ENCODE measurements at places on chromosomes 11 and 22.

DNA sequence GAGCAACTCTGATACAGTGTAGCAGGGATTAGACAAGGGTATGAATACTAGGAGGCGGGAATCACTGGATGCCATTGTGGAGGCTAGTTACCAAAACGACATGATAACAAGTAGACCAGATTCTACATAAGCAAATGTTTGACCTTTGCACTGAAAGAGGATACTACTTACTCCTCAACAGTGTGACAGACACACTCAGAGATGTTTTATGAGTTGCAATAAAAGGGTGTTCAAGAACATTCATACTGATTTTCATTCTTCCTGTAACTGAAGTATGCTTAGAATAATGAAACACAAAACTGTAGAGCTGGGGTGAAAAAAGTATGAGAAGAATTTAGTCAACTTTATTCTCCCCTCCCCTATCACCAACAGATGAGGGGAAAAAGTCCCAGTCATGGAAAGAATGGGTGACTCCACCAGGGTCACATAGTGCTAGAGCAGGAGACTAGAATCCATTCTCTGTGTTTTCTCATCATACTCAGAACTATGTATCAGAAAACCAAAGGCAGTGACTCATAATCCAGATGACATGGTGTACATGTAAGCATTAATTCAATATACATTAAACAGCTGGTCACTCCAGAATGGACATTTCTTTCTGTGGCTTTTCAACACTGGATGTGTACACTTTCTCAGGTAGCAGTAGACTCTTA, 32.8 kb downstream of the ARHGAP20 start:
- no peak for DNase-seq

- DNase-seq: no peak
Measured at GRCh38 chr22:26362471-26362870, 66.6 kb upstream of the ASPHD2 start.

DNA sequence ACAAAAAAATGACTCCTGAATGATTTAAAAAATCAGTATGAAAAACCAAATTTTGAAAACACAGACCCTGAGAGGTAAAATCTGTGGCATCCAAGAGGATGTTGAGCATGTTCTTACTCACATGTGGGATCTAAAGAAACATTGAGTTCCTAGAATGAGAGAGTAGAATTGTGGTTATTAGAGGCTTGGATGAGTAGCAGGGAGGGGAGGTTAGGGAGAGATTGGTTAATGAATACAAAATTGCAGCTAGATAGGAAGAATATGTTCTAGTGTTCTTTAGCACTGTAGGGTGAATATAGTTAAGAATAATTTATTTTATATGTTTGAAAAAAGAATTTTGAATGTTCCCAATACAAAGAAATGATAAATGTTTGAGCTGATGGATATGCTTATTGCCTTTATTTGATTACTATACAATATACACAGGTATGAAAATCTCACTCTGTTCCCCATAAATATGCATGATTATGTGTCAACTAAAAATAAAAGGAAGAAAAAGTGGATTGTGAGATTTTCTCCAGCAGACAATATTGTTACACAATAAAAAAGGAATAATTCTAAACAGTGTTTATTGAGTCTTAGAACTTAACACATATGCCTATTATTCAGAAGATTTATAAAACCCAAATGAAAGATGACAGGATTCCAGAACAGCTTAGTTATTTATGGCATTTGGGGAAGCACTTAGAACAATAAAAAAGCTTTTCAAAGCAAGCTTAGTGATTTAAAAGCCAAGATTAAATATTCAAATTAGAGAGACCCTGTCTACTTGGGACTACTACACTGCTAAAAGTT, 28.7 kb downstream of the MS4A2 start:
- no peak for DNase-seq

GRCh38 chr11:1530686-1531448, 41.2 kb downstream of the DUSP8 start:
- no peak for DNase-seq

DNA sequence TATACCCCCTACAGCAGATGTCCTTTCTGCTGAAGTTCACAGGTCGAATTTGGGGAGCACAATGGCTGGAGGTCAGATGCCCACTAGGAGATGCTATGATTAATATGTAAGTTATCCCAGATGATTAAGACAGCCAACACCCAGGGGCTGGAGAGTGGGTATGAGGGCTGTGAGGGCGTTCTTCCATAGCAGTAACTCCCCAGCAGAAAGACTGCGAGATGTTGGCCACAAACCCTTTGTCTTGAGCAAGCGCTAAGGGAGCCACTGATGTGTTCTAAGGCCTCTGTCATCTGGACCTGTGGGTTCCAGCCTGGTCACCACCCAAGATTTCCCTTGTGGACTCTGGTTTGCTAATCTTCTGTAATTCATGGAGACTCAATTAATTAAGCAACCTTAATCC, 77.6 kb downstream of the BMAL1 start:
- no peak for DNase-seq

DNA sequence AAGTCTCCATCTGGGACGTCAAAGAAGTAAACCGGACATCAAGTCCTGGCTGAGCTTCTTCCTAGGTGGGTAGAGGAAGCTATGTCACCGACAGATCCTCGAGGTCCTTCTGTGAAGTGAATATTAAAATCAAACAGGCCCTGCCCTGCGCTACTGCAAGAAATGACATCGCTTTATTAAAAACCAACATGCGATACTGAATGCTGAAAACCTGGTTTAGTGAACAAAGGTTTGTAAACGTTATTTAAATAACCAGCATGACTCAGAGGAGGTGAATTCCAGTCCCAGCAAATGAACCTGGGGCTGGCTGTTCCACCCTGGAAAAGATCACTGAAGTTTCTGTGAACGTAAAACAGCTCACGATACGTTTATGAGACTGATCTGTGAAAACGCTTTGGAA, 645 bp downstream of the RTCB start:
- no peak for DNase-seq

DNA sequence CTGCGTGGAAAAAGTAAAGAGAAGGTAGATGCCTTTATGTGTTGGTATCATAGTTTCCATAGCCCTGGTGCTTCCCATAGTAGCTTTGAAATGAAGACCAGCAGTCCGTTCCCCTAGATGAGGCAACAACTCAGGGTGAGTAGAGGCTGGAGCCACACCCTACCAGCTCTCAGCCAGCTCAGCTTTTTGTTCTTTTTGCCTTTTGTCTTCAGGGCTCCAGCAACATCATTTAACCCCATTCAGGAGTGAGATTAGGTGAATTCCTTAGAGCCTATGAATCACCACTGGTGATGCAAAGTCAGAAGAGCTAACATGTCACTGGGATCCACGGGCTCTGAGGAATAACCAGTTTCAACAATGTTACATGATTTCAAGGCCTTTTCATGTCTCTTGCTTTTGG, 14.0 kb upstream of the SESN3 start:
- DNase-seq: no peak

GRCh38 chr11:19241260-19242178, 774 bp upstream of the E2F8 start:
- no peak for DNase-seq

GRCh38 chr22:28898233-28898629, 14.9 kb downstream of the ZNRF3 start:
- DNase-seq: no peak

- no peak for DNase-seq
Measured at GRCh38 chr11:66314561-66315497, 2.0 kb downstream of the CD248 start.

DNA sequence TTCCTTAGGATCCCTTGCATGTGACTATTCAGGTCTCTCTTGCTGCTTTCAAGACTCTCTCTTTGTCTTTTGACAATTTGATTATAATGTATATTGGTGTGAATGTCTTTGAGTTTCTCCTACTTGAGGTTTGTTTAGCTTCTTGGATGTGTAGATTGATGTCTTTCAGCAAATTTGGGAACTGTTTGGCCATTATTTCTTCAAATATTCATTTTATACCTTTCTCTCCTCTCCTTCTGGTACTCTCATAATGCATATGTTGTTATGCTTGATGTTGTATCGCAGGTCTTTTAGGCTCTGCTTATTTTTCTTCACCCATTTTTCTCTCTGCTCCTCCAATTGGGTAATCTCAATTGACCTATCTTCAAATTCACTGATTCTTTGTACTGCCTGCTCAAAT, 44.2 kb downstream of the OR2AT4 start:
- no peak for DNase-seq

DNA sequence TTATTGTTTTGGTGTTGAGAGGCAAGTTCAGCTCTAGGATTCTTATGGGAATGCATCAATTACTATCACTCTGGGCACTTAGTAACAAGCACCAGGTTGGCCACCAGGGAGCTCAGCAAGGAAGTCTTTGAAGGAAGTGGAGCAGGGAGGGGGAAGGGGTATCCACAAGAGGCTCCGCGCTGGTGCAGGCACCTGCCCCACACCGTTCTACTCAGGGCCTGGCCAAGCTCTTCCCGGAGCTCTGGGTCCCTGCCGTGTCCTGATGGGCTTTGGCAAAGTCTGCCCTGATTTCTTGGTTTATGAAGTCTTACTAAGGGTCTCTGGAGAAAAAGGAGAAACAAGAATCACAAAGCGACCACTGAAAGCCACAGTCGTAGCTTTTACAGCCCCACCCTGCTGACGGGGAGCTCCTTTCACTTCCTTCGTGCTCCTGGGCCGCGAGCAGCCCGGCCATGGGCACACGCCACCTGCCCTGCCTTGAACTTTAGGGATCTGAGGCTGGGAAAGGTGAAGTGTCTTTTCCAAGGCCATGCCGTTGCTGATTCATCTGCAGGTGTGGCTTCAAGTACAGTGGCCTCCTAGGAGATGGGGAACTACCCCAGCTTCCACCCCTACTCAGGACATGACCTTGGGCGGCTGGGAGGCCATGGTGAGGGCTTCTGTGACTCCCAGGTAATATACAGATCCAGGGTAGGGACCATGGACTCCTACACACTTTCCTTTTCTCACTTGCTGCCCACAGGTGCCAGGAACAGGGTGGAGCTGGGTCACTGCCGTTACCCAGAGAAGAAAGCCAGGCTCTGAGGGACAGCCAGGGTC, 15.9 kb upstream of the LRRC32 start:
- DNase-seq: no peak

All from anterior cingulate cortex (tissue), 58 donors.